ENCODE measurements at places on chromosomes 5 and 9.

- DNase-seq: no peak
Measured at GRCh38 chr5:180084638-180085561, 13.3 kb upstream of the RNF130 start.

GRCh38 chr5:176418251-176418650 is 1.9 kb upstream of the CLTB start:
- no peak for DNase-seq

DNA sequence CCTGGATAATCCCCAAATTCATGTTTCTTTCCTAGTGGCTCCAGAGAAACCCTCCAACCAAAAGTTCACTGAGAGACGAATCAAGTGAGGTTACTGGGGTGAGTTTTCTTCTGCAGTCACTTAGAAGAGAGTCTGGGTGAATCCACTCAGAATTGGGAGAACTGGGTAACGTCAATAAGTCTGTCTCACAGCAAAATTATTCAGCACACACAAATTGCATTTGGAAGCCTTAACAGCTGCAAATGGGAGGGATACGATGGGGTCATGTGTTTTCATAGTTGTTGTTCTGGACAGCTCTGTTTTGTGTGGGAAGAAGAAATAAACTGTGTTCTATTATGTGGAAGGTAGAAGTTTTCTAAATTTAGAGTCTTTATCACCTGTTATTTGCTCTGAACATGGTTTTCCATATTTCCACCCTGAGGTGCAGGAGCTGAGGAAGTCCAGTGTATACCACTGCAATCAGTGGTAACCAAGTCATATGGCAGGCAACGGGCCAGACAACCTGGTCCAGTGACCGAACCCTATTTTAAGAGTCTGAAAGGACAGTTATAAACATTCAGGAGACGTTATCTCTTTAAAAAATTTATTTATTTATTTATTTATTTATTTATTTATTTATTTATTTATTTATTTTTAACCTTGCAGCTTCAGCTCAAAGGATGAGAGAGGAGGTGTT is 21.9 kb downstream of the MARCHF3 start:
- DNase-seq: no peak

DNA sequence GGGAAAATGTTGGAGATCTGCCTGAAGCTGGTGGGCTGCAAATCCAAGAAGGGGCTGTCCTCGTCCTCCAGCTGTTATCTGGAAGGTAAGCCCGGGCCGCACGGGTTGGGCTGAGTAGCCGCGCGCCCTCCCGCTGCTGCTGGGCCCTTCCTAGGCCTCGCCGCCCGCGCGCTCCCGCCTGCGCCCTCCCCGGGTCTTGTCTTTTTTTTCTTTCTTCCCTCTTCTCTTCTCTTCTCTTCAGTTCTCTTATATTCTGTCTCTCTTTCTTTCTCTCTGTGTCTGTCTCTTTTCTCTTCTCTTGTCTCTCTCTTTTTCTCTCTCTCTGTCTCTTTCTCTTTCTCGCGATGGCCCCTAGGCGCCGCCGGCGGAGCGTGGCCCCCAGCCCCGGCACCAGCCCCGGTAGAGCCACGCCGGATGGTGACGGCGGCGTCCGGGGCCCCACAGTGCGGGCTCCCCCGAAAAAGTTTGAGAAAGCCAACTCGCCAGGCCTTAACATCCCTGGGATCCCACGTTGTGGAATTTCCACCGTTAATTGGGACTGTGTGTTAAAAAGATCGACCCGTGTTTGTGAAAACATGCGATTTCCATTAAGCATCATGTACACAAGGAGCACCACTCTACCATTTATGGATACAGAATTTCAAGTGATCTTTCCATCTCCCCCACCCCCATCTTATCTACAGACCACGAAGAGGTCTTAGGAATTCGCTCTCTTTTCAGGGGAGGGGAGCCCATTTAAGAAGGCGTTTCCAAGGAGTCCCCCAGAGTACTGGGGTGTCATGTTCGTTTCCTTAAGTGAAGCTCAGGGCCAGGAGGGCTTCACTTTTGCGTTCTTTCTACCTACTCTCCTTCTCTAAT is 616 bp downstream of the ABL1 start:
- no peak for DNase-seq

DNA sequence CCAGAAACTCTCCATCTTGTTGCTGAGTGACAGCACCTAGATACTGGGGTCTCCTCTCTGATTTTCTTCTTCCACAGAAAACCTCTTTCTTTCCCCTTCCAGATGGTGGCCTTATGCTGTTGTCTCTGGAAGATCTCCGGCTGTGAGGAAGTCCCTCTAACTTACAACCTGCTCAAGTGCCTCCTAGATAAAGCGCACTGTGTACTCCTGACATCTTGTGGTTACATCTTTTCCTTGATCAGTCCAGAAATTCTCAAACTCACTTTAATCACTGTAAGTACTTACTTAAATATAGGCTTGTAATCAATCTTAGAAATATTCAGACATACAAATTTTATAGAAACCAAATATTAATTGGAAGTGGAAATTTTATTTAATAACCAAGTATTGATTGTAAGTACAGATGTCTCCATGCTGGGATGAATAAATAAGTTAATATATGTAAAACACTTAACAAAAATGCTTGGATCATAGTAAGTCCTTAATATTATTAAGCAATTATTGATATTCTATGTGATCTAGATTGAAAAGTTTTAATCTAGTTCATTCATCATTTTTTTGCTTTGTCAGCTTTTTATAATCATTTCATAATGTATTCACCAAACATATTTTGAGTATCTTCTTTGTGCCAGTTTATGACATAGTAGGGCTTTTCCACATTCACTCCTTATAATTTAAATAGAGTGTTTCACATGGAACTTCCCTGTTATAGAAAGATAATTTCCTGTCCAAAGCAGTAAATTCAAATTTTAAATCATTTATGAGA is 1381.4 kb upstream of the CDH6 start:
- DNase-seq: no peak

- DNase-seq: no peak
Measured at GRCh38 chr9:120978987-120979386, 52.4 kb upstream of the TRAF1 start.

DNA sequence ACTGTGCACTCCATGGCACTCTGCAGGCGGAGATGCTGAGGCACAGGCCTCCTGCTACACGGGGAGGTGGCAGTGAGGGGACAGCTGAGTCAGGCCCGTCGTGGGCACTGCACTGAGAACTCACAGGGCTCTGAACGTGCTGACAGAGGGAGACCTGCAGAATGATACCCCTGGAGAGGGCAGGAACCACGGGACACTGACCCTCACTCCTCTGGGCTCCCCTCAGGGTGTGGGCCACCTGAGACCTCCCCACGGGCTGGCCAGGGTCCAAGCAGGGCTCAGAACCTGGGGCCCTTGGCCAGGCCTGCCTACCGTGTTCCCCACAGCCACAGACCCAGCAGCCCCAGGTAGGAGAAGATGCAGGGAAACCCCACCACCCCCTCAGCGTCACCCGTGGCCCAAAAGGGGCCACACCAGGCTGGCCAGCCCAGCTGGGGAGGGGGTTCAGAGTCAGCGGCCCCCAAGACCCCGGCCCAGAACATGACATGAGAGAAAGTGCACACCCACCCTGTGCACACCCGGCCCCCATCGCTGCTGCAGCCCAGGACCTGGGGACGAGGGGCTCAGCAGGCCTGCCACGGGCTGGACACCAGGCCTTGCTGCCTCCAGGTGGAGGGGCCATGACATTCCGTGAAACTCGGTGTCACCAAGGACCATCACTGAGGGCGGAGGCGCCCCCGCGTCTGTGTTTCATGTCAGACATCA is 30.9 kb downstream of the GLT6D1 start:
- peak; percentile 82 for DNase-seq

- DNase-seq: no peak
Measured at GRCh38 chr9:4258320-4259090, 41.4 kb downstream of the GLIS3 start.

- DNase-seq: no peak
Measured at GRCh38 chr5:124034083-124034700, 522.2 kb downstream of the CSNK1G3 start.

DNA sequence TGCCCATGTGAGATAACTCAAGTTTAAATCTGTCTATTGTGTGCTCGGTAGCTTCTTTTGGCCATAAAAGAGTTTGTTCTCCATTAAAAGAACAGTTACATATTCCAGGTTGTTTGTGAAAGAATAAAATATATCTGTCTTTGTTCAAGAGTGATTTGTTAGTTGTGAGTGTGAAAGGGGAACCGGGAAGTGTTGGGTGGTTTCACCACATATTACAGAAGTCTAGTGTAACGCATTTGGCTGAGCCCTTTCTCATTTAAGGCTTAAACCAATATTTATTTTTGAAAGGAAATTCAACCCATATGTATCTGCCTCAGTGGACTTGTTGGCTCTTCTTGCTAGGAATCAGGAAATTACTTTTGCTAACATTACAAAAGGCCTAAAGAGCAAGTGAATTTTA is 54.1 kb upstream of the DMRTA1 start:
- no peak for DNase-seq

DNA sequence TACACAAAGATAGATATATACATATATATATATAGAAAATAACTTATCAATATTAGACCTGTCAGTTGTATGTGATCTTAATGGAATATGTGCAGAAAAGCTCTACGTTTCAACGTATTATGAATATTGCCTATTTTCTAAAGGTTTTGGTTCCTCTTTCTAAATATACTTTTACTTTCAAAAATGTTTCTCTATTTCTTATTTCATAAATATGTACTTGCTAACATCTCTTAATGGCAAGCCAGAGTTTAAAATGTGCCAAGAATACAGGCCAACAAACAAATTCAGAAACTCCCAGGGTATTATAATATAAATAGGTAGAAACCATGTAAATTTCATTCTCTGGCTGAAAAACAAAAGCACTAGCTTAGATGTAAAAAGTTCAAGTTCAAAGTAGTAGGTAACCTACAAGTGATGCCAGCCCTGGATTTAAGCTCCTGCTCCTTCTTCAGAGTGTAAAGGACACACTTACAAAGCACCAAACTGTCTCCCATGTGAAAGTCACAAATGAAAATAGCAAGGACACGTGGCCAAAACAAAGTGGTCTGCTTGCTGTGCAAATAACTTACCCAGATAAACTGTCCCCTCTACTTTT is 685.1 kb upstream of the DMAC1 start:
- no peak for DNase-seq

DNA sequence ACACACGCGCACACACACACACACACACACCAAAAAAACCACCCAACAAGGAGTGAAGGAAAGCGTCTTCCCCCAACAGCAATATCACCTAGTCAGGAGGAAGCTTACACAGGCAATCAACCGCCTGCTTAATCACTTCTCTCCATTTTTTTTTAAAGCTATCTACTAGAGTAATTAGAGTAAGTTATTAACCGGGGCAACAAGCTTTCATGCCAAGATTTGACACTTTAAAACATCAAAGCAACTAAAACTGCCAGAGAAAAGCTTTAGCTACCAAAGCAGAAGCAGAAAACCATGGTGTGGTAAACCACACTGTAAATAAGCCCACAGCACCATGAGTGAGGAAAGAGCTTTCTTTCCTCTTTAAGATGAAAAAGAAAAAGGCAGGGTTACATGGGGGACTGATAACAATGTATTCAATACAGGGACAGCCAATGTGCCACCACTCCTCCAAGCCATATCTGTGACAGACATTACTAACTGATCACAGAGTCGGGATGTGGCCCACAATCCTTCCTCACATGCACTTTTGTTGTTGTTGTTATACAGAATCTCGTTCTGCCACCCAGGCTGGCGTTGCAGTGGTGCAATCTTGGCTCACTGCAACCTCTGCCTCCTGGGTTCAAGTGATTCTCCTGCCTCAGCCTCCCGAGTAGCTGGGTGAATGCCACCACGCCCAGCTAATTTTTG is 282.1 kb downstream of the CRB2 start:
- no peak for DNase-seq

DNA sequence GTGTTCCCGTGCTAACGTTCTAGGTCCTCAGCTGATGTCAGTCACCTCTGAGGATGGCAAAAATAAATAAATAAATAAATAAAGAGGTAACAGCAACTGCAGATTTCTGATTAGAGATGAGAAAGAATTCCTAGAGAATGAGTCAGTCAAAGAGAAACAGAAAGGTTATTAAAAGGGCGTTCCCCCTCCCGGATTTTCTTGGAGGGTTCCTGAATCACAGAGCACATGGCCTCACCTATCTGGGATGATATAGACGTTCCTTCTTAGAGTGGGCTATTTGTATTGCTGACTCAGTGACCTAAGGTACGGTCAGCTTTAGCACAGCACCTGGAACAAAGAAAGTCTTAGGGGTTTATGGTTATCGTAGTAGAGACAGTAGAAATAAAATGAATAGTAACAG is 30.6 kb downstream of the HTR4 start:
- no peak for DNase-seq

DNA sequence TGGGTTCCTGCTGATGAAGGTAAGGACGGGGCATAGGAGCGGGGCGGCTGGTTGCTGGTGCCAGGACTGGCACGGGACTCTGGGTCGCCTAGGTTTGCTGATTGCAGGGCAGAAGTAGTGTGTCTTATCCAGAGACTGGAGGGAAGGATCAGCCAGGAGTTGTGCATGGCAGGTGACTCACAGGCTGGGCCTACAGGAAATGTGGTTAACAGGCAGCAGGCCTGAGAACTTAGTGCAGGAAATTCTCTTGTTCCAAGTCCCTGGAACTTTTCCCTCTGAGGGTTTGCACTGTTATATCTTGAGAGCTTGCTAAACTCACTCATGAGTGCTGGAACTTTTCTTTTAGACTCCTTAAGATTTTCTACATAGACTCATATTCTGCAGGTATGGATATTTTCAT is 95.1 kb downstream of the ANXA2R start:
- no peak for DNase-seq

GRCh38 chr5:40429258-40430100 is 250.2 kb upstream of the PTGER4 start:
- no peak for DNase-seq

DNA sequence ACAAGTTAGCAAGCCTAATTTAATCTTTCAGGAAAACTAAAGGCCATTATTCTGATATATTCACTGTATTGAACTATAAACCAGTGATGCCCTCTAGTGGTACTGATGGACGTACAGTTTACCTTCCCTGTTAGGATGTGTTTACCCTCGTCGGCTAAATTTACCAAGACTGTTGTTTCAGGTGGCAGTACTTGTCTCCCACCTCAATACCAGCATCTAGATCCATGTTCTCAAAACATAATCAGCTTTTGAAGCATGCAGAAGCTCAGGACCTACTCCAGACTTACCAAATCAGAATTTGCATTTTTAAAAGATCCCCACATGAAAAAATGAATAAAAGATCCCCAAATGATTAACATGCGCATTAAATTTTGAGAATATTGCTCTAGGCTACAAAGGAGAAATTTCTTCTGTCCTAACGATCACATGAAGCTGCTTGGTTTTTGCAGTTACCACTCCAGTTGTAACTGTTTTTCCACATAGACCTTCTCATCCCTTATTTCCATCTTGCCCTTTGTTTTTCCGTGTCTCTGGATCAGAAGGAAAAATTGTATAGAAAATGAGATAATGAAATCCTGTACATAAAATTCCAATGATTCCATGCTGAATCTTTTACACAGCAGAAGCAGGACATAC is 3.2 kb upstream of the BAAT start:
- DNase-seq: no peak

- DNase-seq: no peak
Measured at GRCh38 chr9:132238026-132238972, 76.4 kb downstream of the NTNG2 start.

- DNase-seq: no peak
Measured at GRCh38 chr9:18056269-18056992, 417.5 kb upstream of the ADAMTSL1 start.

- no peak for DNase-seq
Measured at GRCh38 chr5:83353774-83354173, 117.8 kb upstream of the VCAN start.

- DNase-seq: no peak
Measured at GRCh38 chr9:23682352-23682751, 143.7 kb downstream of the ELAVL2 start.

- DNase-seq: no peak
Measured at GRCh38 chr9:93244510-93245436, 60.8 kb downstream of the WNK2 start.

GRCh38 chr5:179607160-179607931 is 16.1 kb downstream of the HNRNPH1 start:
- DNase-seq: peak; percentile 87

Data from posterior cingulate gyrus (tissue), 11 donors.